ENCODE measurements at places on chromosomes 1 and 21.

- no peaks in the 10 kb centered on the region for H3K36me3 ChIP-seq
- H3K4me1 ChIP-seq: peaks cover 31% of the 10 kb centered on the region
- no peak for DNase-seq
- H3K4me3 ChIP-seq: no peak overlapping the region
- H3K27ac ChIP-seq: no peak overlapping the region
- H3K27me3 ChIP-seq: no peaks in the 10 kb centered on the region
These were observed 99.7 kb downstream of the LAMC2 start for GRCh38 chr1:183285746-183286145.

GRCh38 chr1:115725600-115725999 lies 42.9 kb downstream of the CASQ2 start:
- H3K4me3 ChIP-seq: no peak overlapping the region
- no peak for DNase-seq
- H3K27me3 ChIP-seq: no peaks in the 10 kb centered on the region
- peak overlapping the region; percentile 31 for H3K27ac ChIP-seq
- no peaks in the 10 kb centered on the region for H3K36me3 ChIP-seq

DNA sequence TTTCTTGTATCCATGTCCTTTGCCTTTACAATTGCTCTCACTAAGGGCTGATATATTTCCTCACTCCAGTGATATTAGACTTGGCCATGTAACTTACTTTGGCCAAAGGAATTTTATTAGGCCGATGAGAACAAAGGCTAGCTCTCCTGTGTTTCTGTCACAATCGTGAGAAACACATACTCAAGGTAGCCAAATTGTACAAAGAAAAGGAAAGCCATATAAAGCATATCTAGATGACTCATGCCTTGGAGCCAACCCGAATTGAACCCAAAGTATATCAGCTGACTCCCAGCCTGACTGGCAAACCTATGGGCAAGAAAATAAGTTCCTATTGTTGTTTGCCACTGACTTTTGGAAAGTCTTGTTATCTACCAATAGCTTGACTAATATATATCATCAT lies 371.7 kb upstream of the LRRC7 start:
- H3K4me3 ChIP-seq: no peak overlapping the region
- H3K27me3 ChIP-seq: no peaks in the 10 kb centered on the region
- no peak overlapping the region for H3K27ac ChIP-seq
- DNase-seq: no peak
- H3K36me3 ChIP-seq: no peaks in the 10 kb centered on the region

- H3K36me3 ChIP-seq: no peaks in the 10 kb centered on the region
- H3K27me3 ChIP-seq: no peaks in the 10 kb centered on the region
- no peak for DNase-seq
- no peak overlapping the region for H3K4me3 ChIP-seq
- peaks cover 17% of the 10 kb centered on the region for H3K4me1 ChIP-seq
These were observed 1.6 kb upstream of the PLA2G2C start for GRCh38 chr1:20187813-20188454.

DNA sequence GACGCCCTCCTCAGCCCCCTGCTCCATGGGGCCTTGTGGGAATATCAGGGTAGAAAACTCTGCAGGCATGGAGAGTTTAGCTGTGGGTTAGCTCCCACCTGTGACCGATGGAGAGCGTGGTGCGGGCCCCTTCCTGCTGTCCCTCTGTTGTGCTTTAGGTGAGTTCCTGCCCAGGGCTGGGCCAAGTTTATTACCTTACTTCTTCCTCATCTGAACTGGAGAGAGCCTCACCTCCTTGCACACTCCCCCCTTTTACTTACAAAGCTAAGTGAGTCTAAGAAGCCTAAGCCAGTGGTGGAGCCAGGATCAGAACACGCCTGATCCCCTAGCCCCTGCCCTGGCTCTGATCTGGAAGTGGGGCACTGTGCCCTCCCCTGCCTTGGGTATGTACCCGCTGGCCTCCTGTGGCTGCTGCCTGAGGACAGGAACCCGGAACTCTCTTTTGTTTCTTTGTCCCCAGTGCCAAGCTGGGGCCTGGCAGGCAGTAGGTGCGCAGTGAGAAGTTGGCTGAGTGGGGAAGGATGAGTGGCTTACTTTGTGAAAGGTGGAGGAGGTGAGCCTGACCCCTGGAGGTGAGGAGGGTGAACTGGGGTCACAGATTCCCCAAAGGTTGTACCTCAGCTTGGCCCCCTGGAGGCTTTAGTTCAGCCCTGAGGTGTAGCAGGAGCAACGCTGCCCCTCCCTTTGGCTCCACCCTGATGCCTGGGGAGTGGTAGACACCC lies 32.9 kb downstream of the ARHGEF10L start:
- H3K4me3 ChIP-seq: no peak overlapping the region
- peaks cover 72% of the 10 kb centered on the region for H3K4me1 ChIP-seq
- DNase-seq: no peak
- H3K27me3 ChIP-seq: no peaks in the 10 kb centered on the region

- no peaks in the 10 kb centered on the region for H3K27me3 ChIP-seq
- no peaks in the 10 kb centered on the region for H3K4me1 ChIP-seq
These were observed 102.7 kb upstream of the VANGL1 start for GRCh38 chr1:115539061-115539460.

DNA sequence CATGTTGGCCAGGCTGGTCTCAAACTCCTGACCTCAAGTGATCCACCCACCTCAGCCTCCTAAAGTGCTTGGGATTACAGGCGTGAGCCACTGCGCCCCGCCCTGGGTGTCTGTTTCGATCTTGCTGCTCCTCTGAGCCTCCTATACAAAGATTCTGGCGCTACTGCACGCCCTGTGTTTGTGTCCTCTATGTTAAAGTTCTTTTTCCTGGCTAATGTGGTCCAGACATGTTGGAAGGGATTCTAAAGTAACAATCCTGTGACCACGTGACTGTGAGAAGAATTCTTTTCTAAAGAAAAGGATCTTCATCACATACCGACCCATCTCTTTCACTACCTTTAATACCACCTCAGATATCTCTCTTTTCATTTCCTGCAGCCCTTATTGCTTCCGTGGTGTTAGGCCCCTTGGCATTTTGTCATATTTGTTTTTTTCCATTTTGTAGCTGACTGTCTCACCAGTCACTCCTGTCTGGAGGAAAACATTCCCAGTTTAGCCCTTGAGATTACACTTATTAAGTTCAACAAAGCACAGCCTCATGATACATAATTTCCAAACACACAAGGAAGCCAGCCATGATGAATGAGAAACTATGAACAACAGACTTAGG lies 27.2 kb upstream of the ENO1 start:
- H3K27ac ChIP-seq: peak overlapping the region; percentile 83
- no peaks in the 10 kb centered on the region for H3K27me3 ChIP-seq
- peaks cover 33% of the 10 kb centered on the region for H3K4me1 ChIP-seq
- H3K4me3 ChIP-seq: no peak overlapping the region
- no peak for DNase-seq

- no peak overlapping the region for H3K4me3 ChIP-seq
- peaks cover 18% of the 10 kb centered on the region for H3K4me1 ChIP-seq
- no peak for DNase-seq
- H3K27ac ChIP-seq: no peak overlapping the region
These were observed 45.5 kb downstream of the LPAR3 start for GRCh38 chr1:84847253-84848250.

DNA sequence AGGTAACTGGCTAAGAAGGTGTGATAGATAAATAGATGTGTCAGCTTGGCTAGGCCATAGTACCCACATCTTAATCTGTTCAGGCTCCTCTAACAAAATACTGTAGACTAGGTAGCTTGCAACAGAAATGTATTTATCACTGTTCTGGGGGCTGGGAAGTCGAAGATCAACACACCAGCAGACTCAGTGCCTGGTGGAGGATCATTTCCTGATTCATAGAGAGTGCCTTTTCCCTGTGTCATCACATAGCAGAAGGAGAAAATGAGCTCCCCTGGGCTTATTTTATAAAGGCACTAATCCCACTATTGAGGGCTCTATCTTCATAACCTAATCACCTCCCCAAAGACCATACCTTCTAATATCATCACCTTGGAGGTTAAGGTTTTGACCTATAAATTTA lies 532.7 kb upstream of the OLFM3 start:
- H3K27me3 ChIP-seq: no peaks in the 10 kb centered on the region
- DNase-seq: no peak
- no peak overlapping the region for H3K27ac ChIP-seq
- H3K4me3 ChIP-seq: no peak overlapping the region
- H3K36me3 ChIP-seq: no peaks in the 10 kb centered on the region

- no peak overlapping the region for H3K4me3 ChIP-seq
- no peak for DNase-seq
- H3K27me3 ChIP-seq: no peaks in the 10 kb centered on the region
- H3K36me3 ChIP-seq: no peaks in the 10 kb centered on the region
- H3K27ac ChIP-seq: peak overlapping the region; percentile 83
- H3K4me1 ChIP-seq: peaks cover 38% of the 10 kb centered on the region
These were observed 68.9 kb downstream of the CDC7 start for GRCh38 chr1:91569411-91570119.

DNA sequence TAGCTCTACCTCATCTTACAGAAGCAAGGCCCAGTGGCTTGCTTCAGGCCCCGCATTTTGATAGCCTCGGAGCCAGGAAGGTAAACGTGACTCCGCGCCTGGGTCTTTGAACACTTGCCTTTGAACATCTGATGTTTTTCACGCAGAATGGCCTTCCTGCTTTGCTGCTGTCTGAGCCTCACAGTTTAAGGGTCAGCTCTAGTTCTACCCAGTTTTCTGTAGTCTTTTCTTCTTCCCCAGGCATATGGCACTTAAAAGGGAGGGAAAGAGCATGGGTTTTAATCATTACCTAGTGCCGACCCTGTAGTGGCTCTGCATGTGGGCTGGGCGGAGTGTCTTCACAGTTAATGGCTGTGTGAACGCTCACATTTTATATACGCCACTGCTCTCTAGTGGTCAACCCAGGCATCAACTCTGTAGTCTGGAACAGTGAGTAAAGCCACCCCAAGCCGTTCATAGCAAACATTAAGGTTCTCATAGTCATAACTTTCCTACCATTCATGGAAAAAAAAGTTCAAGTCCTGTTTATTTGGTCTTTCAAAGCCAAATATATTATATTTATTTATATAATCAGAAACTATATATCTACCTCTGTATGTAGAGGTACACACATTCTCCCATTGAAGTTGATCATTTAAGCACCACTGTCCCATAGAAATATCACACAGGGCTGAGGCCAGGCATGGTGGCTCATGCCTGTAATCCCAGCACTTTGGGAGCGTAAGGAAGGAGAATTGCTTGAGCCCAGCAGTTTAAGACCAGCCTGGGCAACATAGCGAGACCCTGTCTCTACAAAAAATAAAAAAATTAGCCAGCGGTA lies 78.1 kb downstream of the IER5 start:
- no peaks in the 10 kb centered on the region for H3K27me3 ChIP-seq
- no peak overlapping the region for H3K4me3 ChIP-seq
- no peaks in the 10 kb centered on the region for H3K4me1 ChIP-seq
- no peak for DNase-seq
- H3K36me3 ChIP-seq: no peaks in the 10 kb centered on the region

GRCh38 chr21:29098156-29098555 lies 24.7 kb upstream of the CCT8 start:
- H3K4me3 ChIP-seq: no peak overlapping the region
- H3K4me1 ChIP-seq: no peaks in the 10 kb centered on the region
- H3K27me3 ChIP-seq: no peaks in the 10 kb centered on the region
- DNase-seq: no peak
- no peaks in the 10 kb centered on the region for H3K36me3 ChIP-seq

DNA sequence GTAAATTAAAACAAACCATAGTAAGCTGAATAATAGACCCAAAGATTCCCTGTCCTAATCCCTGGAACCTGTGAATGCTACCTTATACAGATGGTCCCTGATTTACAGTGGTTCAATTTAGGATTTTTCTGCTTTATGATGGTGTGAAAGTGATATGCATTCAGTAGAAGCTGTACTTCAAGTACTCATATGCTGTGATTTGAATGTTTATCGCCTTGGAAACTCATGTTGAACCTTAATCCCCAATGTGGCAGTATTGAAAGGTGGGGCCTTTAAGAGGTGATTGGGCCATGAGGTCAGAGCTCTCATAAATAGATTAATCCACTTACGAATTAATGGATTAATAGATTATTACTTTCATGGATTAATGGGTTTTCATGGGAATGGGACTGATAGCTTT lies 10.6 kb upstream of the RRP15 start:
- no peaks in the 10 kb centered on the region for H3K27me3 ChIP-seq
- no peaks in the 10 kb centered on the region for H3K36me3 ChIP-seq
- no peak overlapping the region for H3K4me3 ChIP-seq
- DNase-seq: no peak

- no peaks in the 10 kb centered on the region for H3K27me3 ChIP-seq
- no peaks in the 10 kb centered on the region for H3K4me1 ChIP-seq
- no peaks in the 10 kb centered on the region for H3K36me3 ChIP-seq
- H3K4me3 ChIP-seq: no peak overlapping the region
These were observed 85.5 kb downstream of the NGF start for GRCh38 chr1:115252585-115252984.

DNA sequence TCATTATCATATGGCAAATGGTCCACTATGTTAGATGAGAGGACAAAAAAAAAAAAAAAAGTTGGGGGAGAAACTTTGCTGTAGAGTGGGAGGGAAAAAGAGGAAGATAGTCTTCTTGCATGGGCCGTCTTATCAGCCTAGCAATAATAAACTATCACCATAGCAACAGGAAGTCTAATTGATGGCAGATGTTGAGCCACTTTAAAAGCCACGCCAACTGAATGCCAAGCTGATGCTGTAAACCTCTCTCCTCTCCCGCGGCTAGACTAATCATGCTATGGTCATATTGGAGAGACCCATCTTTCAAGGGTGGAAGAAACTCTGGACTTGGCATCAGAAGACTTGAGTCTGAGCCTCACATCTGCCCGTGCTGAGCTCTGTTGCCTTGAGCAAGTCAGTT lies 122.2 kb upstream of the HOOK1 start:
- H3K27me3 ChIP-seq: no peaks in the 10 kb centered on the region

DNA sequence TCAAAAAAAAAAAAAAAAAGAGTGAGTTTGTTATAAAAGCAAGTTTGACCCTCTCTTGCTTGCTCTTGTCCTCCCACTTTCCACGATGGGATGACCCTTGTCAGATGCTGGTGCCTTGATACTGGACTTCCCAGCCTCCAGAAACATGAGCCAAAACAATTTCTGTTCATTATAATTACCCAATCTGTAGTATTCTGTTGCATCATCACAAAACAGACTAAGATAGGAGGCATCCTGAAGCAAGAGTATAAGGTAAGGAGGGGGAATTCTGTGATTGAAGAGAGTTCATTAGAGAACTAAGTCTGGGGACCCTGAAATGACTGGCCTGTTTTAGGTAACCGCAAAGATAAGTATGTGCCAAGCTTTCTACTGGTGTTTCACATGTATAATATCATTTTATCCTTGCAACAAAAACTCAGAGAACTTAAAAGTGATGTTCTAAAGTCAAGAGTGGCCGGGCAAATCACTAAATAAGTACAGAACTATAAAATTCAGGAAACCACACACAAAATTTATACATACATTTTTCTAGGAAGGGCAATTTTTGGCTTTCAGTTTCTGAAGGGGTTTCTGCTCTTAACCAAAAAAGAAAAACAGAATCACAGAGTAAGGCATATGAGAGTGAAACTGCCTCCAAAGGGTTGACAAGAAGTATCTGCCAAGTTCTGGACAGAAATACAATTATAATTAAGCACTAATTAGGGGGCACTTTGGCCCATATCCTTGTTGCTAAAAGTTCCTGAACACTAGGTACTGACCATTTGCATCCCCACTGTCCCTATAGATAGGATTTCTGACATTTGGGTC lies 14.0 kb downstream of the DNALI1 start:
- H3K4me1 ChIP-seq: no peaks in the 10 kb centered on the region
- no peak overlapping the region for H3K27ac ChIP-seq
- no peak overlapping the region for H3K4me3 ChIP-seq
